NCI-H1694 (cell line): ENCODE measurements at places on chromosomes 6 and 20.

- no peak for DNase-seq
Observed at GRCh38 chr6:93213028-93213427, 206.3 kb downstream of the EPHA7 start.

GRCh38 chr6:235763-236360 lies 56.4 kb upstream of the DUSP22 start:
- DNase-seq: no peak

GRCh38 chr20:51725584-51726176 lies 42.5 kb downstream of the ATP9A start:
- no peak for DNase-seq

GRCh38 chr20:4613718-4614620 lies 107.7 kb upstream of the PRND start:
- peak; percentile 42 for DNase-seq

GRCh38 chr6:166561771-166562359 lies 24.6 kb downstream of the RAMACL start:
- DNase-seq: no peak

DNA sequence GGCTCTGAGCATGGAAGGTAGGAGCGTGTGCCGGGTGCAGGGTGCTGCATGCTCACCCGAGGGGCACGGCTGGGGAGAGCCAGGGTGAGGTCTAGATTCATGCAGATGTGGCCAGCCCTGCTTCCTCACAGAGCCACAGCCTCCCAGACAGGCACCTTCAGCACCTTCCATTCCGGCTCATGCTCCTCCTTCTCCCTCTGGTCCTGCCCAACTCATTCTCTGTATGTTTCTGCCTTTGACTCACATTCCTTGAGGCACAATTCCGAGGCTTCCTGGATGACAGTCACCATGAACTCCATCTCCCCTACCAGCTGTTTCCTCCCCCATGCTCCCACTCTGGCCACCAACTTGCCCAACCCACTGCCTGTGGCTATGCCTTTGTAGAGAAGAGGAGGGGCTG lies 35.4 kb downstream of the DACT2 start:
- DNase-seq: no peak

- DNase-seq: no peak
Observed at GRCh38 chr6:127466416-127466815, 7.2 kb upstream of the KIAA0408 start.

- no peak for DNase-seq
Observed at GRCh38 chr20:46614503-46614902, 36.8 kb downstream of the SLC13A3 start.

GRCh38 chr6:77180326-77180725 lies 283.0 kb downstream of the HTR1B start:
- DNase-seq: no peak

GRCh38 chr6:35694462-35694861 lies 5.7 kb upstream of the FKBP5 start:
- no peak for DNase-seq

DNA sequence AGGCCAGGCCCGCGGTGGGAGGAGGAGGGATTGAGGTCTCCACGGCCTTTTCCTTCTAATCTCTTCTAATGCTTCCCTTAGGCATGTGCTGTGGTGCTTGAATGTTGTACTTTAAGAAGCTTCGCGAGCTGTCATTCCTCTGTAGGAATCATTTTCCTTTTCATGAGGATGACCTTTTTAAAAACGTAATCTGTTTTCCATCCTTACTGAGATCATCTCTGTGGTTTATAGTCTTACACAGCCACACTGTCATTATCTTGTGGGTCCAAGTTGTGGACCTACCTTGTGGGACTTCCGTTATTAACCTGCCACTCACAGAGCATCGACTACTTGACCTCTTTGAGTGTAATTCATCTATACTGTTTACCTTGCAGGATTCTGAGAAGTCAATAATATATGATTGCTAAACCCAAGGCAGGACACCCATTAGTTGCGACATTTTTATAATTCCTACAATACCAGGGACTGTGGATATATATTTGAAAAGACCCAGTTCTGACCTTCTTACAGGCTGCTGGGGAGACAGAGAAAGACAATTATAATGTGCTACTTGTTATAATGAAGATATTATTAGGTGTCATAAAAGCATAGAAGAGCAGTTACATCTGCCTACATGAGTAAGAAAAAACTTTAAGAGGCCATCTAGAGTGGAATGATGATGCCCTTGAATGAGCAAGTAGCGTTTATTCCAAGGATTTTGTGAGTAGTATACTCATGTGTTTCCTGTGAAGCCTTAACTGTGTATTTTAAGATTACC lies 842 bp downstream of the SLC25A27 start:
- DNase-seq: no peak

DNA sequence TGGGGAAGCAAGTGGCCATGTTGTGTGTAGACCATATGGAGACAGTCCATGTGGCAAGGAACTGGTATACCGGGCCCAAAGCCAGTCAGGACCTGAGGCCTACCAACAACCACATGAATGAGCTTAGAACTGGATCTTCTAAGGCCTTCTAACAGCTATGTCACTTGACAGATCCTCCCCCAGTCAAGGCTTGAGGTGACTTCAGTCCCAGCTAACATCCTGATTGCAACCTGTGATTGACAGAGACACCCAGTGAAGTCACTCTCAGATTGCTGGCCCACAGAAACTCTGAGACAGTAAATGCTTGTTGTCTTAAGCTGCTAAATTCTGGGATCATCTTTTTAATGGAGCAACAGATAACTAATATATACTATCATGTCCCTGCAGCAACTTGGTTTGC lies 32.9 kb downstream of the AHI1 start:
- no peak for DNase-seq

GRCh38 chr20:5073660-5074231 lies 46.0 kb downstream of the PCNA start:
- DNase-seq: no peak

DNA sequence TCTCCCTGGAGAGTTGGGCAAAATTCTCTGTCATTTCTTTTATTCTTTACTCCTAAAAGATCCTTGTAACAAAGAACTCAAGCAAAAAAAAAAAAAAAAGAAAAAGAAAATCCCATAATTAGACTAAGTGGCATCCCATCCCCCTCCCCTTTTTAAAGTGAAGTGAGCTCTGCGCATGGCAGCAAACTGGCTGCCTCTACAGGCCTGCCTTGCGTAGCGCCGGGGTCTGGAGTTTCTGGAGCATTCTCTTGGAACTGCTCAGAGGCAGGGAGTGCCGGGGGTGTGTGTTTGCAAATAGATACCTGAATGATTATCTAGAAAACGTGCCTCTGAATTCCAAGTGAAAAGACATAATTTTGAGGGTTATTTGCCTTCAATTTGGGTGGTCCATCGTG lies 48.1 kb downstream of the FOXC1 start:
- DNase-seq: no peak

DNA sequence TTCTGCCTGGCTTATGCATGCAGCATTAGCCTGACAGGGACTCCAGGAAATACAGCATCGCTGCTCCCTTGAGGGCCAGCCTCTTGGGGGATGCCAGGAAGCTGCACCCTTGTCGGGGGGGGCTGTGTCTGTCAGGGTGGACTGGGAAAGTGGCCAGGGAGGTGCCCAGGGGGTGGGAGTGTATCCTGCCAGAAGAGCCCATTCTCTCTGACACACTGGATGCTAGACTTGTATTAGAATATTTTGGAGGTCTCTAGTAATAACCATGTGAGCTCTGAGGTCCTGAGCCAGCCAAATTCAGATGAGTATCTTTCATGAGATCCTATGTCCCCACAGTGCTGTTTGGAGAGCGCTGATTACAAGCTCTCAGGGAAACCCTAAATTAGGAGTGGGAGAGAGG lies 89.1 kb downstream of the MYLK4 start:
- DNase-seq: no peak

DNA sequence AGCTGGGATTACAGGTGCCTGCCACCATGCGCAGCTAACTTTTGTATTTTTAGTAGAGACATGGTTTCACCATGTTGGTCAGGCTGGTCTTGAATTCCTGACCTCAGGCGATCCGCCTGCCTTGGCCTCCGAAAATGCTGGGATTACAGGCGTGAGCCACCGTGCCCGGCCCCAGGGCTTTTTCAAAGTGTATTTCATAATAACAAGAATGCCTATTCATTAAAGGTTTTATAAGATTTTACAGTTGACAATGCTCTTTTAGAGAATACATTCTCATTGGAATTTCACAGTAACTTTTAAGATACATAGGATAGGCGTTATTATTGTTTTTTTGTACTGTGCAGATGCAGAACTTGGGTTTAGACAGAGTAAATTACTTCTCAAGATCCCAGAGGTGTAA lies 52.6 kb upstream of the PTPRK start:
- DNase-seq: no peak

DNA sequence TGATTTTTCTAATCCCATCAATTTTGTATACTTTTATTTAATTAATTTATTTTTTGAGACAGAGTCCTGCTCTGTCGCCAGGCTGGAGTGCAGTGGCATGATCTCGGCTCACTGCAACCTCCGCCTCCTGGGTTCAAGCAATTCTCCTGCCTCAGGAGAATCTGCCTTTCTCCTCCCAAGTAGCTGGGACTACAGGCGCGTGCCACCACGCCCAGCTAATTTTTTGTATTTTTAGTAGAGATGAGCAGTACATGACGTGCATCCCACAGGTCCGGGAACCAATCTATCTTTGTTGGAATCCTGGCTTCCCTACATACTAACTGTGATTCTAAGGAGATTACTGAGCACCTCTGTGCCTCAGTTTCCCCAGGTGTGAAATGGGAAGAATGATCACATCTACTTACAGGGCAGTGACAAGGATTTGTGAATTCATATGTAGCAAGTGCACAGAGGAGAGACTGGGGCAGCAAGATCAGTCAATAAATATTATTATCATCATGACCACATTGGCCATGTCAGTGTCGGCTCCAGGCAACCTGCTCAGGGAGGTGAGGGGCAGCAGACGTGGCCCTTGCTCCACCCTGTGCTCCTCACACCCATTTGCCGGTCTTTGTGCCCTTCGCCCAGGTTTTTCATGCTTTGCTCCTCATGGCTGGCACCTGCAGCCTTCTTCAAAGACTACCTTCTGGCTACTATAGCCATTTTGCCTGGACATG lies 22.1 kb downstream of the CYP24A1 start:
- DNase-seq: no peak

DNA sequence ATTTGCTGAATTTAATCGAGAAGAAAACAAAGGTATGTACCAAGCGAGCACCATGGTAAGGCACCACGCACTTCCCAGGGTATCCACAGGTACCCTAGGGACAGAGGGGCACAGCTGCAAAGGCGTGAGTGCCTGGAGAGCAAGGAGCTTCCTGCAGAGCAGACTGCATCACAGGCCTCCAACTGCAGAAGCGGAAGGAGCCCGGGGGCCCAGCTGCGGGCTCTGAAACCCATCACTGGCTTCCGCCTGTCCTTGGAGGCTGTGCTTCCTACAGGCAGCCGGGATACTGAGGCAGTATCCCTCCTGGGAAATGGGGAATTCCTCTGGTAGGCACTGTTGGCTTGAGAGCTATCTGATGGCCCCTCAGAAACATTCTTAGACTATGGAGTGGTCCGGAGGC lies 217.4 kb upstream of the GMDS start:
- no peak for DNase-seq

DNA sequence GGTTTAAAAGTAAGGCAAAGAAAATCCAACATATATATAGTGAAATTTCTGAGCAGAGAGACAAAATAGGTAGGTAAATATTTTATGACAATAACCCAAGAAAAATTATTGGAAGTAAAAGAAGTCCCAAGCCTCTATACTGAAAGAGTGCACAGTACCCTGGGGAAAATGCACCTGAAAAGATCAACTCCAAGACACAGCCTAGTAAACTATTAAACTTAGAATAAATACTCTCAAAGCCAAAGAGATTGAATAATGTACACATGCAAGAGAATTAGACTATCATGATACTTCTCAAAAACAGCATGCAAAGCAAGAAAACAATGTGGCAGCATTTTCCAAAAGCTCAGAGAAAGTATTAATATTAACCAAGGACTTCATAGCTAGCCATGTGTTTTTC lies 676.8 kb upstream of the CHD6 start:
- DNase-seq: no peak

GRCh38 chr6:17006543-17006942 lies 95.3 kb upstream of the STMND1 start:
- no peak for DNase-seq

DNA sequence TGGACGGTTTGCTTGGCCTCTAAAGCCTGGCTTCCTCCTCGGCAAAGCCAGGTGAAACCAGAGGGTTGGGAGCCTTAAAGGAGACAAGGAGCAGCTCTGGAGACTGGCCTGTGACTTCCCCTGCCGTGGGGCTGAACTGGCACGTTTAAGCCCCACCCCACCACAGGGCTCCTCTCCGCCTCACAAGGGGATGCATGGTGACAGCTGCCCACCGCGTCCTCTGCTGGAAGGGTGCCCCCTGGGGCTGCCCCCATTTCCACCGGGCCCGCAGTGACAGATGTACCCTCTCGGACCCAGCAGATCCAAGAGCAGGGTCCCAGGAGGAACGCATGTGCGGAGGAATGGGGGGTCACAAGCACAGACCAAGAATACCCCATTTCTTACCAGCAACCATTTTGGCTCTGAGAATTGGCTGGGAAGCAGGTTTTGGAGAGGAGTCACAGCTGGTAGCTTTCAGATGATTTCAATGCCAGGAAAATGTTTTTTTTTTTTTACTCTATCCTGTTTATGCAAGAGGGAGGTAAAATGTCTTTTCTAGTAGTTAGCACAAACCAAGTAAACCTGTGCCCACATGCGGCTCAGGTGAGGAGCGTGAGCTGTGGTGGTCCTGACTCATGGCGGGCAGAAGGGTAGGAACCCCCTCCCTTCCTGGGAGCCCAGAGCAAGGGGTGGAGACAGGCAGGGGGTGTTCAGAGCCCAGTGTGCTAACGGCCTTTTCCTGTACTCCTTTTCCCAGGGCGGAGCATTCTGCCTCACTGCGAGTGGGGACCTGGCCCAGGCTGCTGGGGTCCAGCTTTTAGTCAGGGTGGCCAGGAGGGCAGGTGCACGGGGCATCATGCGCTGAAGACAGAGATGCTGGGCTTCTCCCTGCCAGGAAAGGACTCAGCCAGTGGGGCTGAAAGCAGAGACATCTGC lies 33.0 kb downstream of the FRMD1 start:
- peak; percentile 11 for DNase-seq
